ENCODE measurements at places on chromosomes 11 and 22.

GRCh38 chr22:30414525-30415047 lies 11.0 kb upstream of the MTFP1 start:
- DNase-seq = no peak

DNA sequence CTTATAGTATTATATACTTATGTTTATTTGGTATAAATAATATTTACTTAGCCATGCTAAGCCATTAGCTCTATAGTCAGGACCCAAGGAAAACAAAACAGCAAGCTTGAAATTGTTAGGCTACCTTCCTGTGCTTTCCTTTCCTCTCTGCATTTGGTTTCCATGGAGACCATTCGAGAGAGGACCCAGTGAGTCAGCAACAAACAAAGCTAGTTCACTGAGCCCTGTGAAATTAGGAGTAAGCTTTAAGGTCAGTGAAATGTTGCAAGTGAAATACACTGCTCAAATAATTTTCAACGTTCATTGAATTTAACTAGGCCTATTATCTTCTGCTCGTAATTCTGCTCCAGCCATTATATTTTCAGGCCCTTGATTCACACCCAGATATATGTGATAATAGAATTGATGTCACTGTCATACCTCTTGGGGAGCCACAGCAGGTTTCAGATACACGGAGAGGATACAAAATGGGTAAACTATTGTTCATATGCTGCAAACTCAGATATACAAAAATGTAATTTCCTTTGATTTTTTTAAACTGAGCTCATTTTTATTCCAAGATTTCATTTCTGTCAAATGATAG lies 9.1 kb upstream of the OR10D3 start:
- no peak for DNase-seq

- DNase-seq = no peak
These were observed 35.1 kb downstream of the RRP8 start for GRCh38 chr11:6568191-6568918.

- no peak for DNase-seq
These were observed 48.8 kb upstream of the TOP3B start for GRCh38 chr22:22031183-22031945.

DNA sequence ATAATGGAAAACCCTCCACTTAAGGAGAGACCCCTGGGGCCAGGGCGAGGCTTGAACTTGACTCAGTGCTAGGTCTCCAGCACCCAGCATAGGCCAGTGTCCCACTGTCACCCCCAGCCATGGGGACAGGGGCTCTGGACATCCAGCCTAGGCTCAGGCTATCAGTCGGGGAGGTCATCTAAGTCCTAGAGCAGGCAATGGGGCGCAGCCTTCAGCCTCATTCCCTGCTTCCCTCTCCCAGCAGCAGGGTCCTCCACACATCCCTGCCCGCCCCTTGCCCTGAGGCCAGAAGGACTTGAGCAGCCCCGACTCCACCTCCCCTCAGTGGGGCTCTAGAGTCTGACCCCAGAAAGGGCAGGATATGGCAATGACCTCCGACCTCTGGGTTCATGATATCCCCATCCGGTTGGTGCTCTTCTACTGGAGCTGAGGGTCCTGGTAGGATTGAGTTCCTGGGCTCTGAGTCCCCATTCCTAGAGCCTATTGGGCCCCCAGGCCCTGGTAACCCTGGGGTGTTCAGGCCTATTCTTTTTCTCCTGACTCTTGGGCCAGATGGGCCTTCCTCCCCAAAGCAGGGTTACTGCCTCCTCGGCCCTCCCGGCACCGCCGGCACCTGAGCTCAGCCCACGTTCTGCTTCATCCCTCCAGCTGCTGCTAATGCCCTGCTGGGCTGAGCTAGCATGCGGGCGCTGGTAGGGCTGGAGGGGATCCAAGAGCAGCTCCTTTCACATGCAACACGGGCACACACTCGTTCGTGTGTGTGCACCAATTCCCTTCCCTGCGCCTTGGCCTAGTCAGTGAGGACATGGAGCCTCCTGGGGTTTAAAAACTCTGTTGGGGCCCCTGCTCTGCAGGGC lies 4.4 kb downstream of the CST6 start:
- no peak for DNase-seq

GRCh38 chr11:14642453-14642852 lies 1.2 kb upstream of the PDE3B start:
- DNase-seq = no peak

DNA sequence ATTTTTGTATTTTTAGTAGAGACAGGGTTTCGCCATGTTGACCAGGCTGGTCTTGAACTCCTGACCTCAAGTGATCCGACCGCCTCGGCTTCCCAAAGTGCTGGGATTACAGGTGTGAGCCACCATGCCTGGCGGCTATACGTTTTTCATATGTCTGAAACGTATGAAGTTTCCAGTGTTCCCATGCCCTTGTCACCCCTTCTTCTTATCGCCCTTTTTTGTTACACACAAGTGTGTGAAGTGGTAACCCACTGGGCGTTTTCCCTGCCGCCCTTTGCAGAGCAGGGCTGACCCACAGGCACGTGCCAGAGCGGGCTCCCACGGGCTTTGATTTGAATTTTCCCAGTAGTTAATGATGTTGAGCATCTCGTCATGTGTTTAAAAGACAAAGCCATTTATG lies 17.0 kb downstream of the PIM3 start:
- DNase-seq = no peak

- DNase-seq = no peak
These were observed 121.6 kb downstream of the PAX6 start for GRCh38 chr11:31689559-31689958.

- DNase-seq = no peak
These were observed 9.6 kb downstream of the SMTNL1 start for GRCh38 chr11:57546869-57547475.

DNA sequence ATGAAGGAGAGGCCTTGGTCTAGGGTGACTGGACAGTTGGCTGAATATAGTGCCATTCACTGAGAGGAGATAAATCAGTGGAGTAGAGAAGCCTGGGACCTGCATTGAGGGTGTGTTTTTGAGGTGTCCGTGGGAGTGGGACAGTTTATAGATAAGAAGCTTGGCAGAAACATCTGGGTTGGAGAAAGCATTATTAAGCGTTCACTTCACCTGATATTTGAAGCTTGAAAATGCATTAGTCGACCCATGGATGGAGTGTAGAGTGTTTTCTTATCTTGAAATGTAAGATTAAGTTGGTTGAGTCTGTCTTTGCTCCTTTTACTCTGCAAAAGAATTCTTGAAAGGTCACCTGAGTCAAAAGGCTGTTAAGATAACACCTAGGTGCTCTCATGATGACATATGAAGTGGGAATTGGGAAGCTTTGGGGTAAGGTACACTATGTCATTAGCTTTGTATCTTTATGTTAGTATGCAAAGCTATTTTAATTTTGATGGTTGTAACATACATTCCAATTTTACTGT lies 160.7 kb downstream of the ARHGAP42 start:
- DNase-seq = no peak

DNA sequence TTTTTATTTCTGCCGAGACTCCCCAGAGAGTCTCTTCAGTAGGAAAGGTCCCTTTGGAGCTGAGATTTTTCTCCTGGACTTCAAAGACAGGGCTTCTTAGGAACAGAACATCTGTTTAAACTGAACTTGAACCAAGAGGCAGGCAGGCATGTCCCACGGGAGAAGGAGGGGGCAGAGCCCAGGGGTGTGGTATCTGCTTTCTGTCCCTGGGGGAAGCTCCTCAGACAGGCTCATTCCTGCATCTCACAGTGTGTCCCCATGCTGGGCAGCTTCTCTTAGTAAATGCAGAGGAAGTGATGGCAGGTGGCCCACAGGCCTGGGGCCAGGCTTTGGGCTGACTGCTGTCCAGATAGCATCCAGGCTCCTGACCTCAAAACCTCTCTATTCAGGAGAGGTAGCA lies 47.3 kb downstream of the TSPAN18 start:
- no peak for DNase-seq

DNA sequence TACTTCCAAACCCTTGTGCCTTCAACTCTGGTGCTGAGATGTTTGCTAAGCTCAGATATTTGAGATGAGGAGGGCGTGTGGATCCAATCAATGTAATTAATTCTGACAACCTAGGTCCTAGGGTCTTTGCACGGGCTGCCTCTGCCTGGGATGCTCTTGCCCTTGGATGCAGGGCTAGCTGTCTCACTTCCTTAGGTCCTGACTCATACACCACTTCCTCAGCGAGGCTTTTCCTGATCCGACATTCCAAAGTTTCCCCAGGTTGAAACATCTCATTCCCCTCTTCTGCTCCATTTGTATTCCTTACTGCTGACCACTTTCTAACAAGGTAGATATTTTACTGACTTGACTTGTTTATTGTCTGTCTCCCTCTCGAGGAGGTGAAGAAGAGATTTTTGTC lies 43.0 kb upstream of the NTM start:
- DNase-seq = no peak

DNA sequence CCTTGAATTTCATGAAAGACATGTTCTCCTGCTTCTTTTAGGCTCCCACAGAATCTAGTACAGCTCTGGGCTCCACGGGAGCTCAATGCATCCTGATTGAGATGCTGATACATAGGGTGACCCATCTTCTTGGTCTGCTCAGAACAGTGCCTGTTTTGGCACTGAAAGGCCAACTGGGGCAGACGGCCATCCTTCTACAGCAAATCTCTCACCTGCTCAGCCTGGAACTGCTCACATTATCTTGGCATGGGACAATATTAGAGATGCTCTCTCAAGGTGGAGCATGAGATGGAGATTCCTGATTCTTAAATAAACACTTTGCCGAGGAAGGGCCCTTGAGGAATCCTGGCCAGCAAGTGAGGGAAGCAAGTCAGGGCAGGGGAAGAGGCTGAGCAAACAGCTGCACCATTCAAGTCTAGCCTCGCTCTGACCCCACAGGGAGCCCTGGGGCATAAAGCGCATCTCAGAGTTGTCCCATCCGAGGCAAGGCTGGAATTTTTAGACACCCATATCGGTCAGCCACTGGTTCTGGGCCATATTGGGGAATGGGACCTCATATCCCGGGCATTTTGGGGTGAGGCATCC lies 58.4 kb upstream of the CSNK2A3 start:
- no peak for DNase-seq

DNA sequence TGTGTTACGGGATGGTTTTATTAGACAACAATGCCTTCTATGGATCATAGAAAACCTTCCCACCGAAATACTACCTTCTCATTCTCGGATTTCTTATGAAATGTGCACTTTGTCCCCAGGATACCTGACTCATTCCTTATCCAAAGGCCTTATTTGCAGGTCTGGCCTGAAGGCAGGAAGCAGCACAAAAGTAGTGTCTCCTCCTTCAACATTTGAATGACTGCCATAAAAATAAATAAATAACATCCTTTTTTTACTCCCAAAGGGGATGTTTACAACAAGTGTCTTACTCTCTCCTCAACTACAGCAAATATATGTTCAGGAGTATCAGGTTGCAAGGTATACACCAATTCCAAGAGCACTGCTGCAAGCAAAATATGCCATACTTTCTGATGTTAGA lies 41.6 kb upstream of the PAK1 start:
- DNase-seq = no peak

- no peak for DNase-seq
These were observed 2.3 kb upstream of the TYMP start for GRCh38 chr22:50531962-50532674.

DNA sequence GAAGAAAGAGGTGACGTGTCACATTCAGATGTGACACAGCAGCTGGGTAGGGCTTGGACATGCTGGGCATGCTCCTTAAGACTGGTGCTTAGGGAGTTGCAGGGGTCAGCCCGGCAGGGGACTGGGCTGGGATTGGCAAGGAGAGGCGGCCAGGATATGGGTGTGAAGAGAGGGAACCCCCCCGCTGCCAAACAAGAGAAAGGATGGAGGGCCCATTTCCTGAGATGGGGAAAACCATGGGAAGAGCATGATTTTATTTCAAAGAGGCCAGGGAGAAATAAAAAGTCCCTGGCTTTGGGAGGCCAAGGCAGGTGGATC lies 5.3 kb downstream of the ATF4 start:
- no peak for DNase-seq

- no peak for DNase-seq
These were observed 2.9 kb downstream of the LMF2 start for GRCh38 chr22:50504369-50505211.

GRCh38 chr22:49961601-49962011 lies 1.0 kb downstream of the PIM3 start:
- no peak for DNase-seq

- DNase-seq = no peak
These were observed 2.3 kb upstream of the FOLR1 start for GRCh38 chr11:72189455-72190250.

DNA sequence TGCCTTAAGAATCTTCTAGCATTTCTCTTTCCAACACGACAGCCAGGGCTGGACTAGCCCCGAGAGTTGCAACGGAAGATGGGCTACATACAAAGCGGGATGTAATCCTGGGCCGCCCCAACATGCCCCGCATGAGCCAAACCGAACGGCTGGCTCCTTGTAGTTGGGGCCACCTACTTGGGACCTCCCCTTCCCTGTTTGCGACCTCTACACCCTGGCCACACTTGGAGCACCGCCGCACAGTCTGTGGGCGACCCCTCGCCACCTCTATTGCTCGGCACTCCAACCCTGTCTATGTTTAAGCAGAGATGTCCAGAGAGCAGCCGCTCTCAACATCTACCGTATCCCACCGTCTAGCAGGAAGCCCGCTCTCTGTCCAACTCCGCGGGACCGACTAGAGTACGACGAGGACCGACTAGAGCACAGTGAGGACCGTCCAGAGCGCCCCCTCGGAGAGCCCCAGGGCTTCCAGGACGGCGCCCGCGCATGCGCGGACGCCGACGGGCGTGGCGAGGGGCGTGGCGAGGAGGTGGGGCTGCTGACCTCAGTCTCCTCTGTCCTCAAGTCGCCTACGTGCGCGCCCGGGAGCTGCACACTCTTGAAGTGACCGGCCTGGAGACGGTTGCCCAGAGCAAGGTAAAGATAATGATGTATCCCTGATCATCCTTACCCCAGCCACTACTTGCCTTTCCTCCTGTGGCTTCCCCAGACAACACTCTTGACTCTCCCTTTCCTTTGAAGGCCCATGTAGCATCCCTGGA lies 32.3 kb downstream of the NEAT1 start:
- peak; percentile 74 for DNase-seq

GRCh38 chr11:82998697-82999096 lies 73.0 kb downstream of the RAB30 start:
- DNase-seq = no peak

- no peak for DNase-seq
These were observed 18.8 kb downstream of the SNX19 start for GRCh38 chr11:130897262-130898182.

DNA sequence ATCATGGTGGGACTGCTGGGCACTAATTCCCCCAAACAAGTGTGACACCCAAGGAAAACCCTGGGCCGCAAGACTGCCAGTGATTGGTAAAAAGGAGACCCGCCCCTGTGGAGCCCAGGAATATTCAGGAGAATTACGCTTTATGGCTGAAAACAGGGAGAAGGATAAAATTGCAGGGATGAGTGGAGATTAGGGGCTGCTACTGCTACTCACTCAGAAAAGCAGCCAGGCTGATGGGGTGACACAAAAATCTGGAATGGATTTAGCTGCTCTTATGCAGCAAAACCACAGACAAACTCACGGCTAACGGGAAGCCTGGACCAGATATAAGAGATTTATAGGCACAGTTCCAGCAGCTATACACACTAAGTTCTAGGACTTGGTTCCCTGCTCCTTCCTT lies 4.4 kb upstream of the FBXO3 start:
- no peak for DNase-seq

- no peak for DNase-seq
These were observed at the start of gene KIRREL3 for GRCh38 chr11:127000291-127000968. Gene KIRREL3, minus strand, starts transcription at chr11:127000770.

- no peak for DNase-seq
These were observed 387.8 kb downstream of the CTTN start for GRCh38 chr11:70786021-70786665.
